Karpas-422 (cell line): ENCODE measurements at places on chromosomes 2 and 18. TPM values are rescaled to one million over a fixed set of nuclear protein-coding genes. Genes with fewer than 3 reads are reported as not detected.

GRCh38 chr18:72742002-72742401, 125.8 kb downstream of the NETO1 start:
- no peak for DNase-seq

GRCh38 chr2:38462121-38462661, 85.1 kb upstream of the ATL2 start:
- DNase-seq: no peak

- no peak for DNase-seq
Observed at GRCh38 chr18:37564711-37565100, 892 bp downstream of the CELF4 start.

DNA sequence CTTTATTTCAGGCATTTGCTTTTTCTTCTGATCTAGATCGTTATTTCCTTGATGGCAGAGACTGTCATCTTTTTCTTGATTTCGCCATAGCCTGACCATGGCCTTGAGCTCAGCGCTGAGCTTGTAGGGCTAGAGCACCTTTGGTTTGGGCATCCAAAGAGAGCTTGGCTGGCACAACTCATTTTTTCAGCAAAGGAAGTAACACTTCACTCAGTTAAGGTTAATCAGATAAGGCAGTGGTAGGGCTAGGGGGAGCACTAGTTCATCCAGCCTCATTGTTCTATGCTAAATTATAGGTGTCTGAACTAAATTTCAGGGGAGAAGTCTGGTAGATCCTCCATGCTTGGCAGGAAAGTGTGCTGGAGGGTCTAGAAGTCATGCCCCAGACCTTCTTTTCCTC, 125.0 kb downstream of the SETBP1 start:
- no peak for DNase-seq

KCNF1 gene
- total RNA-seq: not detected in 2 replicates

REEP1 gene
- total RNA-seq: 0.22 TPM in 1 of 2 replicates, not detected in the other

DNA sequence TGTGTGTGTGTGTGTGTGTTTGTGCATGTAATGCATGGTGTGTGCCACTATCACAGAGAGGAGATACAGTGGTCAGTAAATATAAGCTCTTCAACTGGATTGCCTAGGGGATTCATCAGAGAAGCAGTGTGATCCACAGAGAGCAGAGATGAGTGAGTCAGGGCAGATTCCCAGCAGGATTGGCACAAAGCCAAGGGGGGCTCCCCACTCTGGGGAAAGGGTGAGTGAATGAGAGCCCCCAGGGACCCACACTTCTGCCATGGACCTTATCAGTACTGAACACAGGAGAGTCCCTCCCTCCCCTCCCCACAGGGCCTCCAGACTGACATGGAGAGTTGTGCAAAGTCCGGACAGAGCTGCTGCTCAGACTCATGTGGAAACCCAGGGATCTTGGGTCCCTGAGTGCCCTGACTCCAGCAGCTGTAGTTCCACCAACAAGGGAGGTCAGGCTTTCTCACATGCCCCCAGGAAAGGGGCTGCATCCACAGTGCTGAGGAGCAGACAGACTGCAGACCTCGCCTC, 748.8 kb downstream of the NR4A2 start:
- DNase-seq: no peak

DYSF gene
- total RNA-seq: not detected in 2 replicates

GALNT13 gene
- not detected in 2 replicates for total RNA-seq

GRCh38 chr2:30758191-30758651, 49.0 kb downstream of the CAPN13 start:
- no peak for DNase-seq

C2orf81 gene
- 3.8 and 7.6 TPM in 2 replicates for total RNA-seq

- DNase-seq: no peak
Observed at GRCh38 chr2:223729781-223730180, 107.6 kb downstream of the AP1S3 start.

NTSR2 gene
- total RNA-seq: not detected in 2 replicates

DNA sequence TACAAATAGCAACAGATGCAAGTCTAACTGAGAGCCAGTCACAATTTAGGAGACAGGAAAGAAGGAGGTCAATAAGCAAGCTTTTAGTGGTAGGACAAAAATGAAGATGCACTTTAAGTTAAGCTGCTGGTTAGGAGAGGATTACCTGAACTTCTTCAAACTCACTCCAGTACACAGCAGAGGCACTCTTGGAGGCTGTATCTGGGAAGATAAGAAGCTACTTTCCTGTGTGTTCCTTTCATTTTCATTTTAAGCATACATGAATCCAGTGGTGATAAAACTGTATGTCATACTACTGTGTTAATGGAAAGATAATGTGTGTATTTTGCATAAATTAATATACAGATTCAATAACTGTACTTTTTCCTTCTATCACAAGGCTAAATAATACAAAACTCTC, 49.6 kb downstream of the HYCC2 start:
- DNase-seq: no peak

DNA sequence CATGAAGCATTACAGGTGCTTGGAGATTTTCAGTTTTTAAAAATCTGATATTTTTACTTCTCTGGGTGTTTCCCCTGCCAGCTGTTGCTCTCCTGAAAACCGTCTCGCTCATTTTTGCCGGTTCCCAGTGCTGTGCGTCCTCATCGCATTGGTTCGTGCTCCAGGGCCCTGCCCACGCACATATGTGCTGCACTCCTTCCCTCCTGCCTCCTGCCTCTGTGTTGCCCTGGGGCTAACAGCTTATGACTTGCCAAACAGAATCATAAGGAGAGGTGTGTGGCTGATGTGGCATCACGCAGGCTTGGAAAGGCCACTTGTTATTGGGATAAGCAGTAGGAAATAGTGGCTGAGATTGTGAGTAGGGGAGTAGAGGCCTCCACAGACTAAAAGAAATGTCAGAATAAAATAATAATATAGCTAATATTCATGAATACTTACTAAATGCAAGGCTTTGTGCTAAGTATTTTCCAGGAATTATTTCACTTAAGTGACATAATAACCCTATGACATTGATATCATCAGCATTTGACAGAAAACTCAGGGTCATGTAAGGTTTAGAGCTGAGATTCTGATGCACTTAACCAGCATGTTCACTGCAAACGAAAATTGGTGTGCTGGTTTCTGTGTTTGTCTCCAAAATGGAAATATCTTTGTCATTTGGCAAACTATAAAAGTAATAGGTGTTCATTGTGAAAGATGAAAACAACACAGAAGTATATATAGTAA, 53.5 kb downstream of the SLC4A1AP start:
- DNase-seq: no peak

DNA sequence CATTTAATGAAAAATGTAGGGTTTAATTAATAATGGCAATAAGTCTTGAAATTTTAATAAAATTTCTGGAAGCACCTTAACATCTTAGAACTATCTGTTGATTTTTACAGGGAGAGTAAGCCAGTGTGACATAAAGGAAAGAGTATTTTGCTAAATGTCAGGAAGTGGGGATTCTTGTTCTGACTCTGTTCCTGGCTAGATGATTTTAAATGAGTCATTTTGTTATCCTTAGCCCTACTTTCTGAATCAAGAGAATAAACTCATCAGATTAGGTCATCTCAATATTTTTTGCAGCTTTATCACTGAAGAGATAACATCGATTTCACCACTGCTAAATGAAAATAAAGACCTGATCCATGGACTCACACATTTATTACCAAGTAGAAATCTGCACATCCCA, 377.5 kb upstream of the CYRIA start:
- no peak for DNase-seq

UGT1A10 gene
- 0.11 and 0.14 TPM in 2 replicates for total RNA-seq

ALKAL2 gene
- total RNA-seq: not detected in 2 replicates

DNA sequence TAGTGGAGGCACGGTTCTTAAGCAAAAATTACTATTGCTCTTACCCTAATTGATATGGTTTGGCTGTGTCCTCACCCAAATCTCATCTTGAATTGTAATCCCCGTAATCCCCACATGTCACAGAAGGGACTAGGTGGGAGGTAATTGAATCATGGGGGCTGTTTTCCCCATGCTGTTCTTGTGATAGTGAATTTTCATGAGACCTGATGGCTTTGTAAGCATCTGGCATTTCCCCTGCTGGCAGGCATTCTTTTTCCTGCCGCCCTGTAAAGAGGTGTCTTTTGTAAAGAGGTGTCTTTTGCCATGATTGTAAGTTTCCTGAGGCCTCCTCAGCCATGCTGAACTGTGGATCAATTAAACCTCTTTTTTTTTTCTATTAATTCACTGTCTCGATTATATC, 1691.8 kb upstream of the SLC39A10 start:
- no peak for DNase-seq

DNA sequence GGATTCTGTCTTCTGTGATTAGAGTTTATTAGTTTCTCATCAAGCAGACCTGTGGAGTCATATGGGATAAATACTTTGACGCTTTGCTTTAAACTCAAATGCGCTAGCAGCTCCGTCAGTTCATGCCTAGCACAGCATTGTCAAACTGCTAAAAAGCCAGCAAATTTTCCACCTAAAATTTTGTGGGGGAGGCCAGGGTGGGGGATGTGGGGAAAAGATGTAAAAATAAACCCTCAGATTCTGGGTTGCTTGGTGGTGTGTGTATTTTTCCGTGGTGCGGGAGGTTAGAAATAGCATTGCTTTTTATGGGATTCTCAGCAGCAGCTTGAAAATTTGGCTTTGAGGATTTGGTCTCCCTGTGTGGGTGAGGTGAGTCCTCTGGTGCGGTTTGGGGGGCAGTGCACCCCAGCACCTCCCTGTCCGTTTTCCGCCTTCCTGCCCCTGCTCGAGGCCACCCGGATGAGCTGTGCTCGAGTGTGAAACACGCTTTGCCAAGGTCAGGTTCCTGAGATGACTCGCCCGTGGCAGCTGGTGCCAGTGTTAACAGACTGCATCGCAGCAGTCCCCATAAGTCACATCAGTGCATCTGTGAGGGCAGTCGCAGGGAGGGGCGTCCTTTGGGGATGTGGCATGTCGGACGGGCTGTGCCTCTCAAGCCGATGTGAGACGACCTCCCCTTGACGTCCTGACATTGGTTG, 65.9 kb downstream of the LDLRAD4 start:
- DNase-seq: no peak

- no peak for DNase-seq
Observed at GRCh38 chr2:231387904-231388724, 7.4 kb upstream of the B3GNT7 start.

- peak; percentile 69 for DNase-seq
Observed at GRCh38 chr2:241110607-241111439, 8.7 kb upstream of the MTERF4 start.

DNA sequence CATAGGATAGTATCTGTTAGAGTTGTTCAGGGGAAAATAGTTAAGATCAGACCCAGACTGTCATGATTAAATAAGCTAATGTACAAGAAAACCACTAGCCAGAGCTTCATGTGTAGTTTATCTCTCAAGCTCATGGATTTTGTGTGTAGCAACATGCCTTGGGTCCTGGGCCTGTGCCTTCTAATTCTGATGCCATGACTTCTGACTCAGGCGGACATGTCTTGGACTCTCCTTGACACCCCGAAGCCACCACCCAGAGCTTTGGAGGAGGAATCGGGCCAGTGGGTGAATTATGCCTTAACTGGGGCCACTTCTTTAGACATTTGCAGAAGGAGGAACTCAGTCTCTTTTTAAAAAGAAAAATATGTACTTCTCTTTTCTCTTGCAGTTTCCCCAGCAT, 68.7 kb downstream of the NPAS2 start:
- no peak for DNase-seq

DNA sequence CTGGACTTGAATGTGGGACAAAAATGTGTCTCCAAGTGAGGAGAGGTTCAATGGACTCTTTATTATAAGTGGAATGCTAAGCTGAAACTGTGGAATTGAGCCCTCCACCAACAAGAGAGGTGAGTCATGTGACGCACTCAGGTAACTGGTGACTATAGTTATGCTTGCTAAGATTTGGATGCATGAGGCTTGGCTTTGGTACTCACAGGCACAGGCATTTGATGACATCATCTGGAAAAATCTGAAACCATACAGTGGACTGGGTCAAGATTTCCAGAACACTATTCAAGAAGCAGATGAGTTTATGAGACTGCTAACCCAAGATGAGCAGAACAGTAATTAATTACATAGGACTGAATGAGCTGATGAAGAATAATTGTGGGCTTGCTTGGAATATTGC, 15.7 kb upstream of the SULT1C3 start:
- no peak for DNase-seq

- DNase-seq: no peak
Observed at GRCh38 chr2:18903750-18904149, 314.4 kb upstream of the NT5C1B start.

- DNase-seq: no peak
Observed at GRCh38 chr2:113178891-113179290, 5.1 kb downstream of the PSD4 start.

DNA sequence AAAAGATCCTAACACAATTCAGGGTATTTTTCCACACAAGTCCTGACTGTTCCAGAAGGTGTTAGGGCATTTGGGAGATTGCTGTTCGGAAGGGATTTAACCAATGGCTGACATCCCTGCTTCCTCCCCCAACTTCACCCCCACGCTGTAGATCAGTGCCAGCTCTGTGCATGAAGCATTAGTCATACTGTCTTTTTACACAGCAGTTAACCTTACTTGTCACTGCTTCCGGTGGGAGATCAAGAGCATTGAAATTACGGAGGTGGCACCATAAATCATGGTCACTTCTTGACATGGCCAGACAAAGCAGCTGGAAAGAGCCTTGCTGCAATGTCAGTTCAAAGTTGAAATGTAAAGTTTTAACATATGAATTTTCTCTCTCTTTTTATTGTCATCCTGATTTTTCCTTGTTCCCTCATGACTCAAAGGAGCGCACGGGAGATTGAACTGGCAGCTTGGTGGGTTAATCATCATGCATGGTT, 70.2 kb downstream of the HRH4 start:
- no peak for DNase-seq

FSHR gene
- total RNA-seq: not detected in 2 replicates

DNA sequence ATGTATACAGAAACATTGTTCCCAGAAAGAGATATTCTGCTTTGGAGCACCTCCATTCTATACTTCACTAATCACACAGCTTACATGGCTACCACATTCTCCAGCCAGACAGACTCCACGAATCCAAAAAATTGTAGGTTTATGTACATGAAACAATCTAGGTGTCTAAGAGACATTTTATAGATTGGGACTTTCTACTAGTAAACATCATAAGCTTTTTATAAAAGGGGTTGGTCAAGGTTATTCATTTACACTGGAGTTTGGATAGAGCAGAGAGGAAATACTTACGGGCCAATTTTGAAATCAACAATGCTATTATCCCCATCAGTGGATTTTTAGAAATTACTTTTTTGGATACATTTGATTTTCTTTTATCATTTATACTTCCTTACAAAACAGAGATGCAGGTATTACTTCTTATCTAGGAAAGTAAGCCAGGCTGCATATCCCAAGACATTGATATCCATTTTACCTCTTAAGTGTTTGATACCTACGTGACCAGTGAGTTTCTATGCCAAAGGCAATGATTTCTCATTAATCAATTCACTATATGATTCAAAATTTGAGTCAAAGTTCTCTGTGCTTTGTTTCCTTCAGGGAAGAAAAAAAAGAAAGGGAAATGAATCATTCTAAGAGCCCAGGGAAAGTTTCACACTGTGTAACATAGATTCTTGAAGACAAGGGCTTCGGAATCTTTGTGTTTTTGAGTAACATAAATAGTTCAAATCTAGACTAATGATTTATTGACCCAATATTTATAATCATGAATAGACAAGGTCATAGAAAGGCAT, 140.5 kb downstream of the PTH2R start:
- DNase-seq: no peak

DNA sequence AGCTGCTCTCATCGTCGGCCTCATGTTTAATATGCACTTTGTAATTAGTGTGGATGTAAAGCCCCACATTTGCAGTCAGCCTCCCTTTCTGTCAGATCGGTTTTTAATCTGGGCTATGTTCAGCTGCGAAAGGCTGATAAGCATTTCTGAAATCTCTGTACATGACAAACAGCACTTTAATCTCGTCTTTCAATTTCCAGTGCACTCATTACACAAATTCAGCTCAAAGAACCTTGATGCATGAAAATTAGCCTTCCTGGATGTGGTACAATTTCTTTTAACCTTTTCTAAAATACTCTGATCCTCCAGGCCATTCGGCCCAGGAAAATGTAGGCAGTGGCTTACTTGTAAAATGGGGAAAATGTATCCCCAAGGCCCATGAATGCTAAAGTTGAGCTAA, 265.1 kb downstream of the RND3 start:
- DNase-seq: no peak
